HT1080 (cell line): ENCODE measurements at places on chromosomes 11 and 22. TPM values are rescaled to one million over a fixed set of nuclear protein-coding genes. Genes with fewer than 3 reads are reported as not detected.

Gene RFPL3
- total RNA-seq, result not detected in 2 replicates

GRCh38 chr11:16611401-16611921, 127.0 kb upstream of the C11orf58 start:
- DNase-seq, result no peak

DNA sequence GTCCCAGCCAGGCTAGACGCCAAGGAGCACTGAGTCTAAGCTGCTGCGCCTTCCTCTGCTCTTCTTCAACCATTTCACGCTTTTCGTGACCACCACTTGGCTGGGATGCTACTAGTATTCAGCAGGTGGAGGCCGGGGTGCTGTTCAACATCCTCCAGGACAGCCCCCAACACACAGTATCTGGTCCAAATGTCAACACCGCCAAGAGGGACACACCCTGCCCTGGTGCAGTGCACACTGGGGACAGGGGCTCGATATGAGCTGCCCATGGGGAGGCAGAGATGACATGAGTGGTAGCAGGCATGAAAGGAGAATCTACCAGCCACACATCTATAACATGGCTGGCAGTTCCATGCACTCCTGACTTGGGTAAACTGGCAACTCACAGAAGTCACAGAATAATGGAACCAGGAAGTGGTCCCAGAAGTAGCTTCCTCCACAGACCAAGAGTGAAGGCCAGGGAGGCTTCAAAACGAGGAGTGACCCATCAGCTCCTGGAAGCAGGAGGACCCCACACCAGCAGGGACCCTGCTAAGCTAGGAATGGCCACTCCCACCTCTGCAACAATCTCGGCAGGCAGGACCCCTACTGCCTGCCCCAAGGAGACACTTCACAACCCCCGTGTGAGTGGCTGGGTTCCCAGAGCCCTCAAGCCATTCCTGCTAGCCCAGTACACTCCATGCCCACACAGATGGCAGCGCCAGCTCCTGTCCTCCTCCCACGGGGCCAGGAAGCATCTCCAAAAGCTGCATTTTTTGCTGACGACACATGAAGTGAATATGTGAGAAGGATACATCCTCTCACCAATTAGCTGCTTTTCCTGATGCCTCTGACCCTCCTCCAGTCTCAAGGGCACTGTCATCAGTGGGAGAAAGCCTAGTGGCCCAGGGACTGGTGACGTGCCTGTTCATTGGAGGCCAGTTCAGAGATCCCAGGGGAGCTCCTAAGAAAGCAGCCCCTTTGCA, 78.8 kb downstream of the DGCR2 start:
- no peak for DNase-seq

GRCh38 chr11:35151683-35152280, 12.8 kb downstream of the CD44 start:
- DNase-seq, result no peak

Gene GATD1
- total RNA-seq, result 19.6 and 27.6 TPM in 2 replicates

DNA sequence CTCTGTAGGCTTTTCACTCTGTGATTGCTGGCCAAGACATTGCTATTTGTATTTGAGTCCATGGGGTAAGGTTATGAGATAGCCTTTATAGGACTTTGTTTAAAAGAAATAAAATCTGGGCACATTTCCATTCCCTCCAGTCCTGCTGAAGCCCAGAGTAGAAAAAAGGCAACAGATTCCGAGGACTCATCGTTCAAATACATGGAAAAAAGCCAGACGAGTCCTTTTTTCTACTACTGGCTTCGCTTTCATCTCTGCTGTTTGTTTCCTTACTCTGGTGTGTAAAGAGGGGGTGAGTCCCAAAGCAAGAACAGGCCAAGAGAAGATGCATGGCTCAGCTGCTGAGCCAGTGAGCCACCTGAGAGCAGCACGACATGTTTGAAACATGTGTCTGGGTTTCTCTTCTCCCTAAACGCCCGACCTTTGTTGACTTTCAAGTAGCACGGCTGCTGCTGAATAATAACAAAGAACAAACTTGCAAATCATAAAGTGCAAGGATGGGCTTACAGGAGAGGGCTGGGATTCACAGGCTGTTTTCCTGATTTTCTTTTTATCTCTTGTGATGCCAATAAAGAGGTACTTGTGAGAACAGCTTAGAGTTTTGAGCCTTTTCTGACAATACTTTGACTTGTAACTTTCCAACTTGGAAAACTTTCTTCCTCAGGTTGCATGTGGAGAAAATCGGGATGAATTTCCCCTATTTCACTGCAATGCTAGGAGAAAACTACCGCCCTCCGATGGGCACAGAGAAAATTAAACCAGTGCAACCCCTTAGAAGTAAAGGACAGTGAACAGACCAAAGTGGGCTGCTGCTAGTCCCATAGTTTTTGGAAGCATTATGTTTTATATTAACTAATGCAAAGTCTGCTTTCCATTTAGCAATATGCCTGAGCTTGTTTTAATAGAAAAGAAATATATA, 195.2 kb upstream of the RAG2 start:
- DNase-seq, result no peak

- no peak for DNase-seq
These were observed 87.7 kb downstream of the GRAMD1B start for GRCh38 chr11:123517559-123518364.

GRCh38 chr11:68977781-68978625, 2.8 kb downstream of the MRGPRD start:
- no peak for DNase-seq

DNA sequence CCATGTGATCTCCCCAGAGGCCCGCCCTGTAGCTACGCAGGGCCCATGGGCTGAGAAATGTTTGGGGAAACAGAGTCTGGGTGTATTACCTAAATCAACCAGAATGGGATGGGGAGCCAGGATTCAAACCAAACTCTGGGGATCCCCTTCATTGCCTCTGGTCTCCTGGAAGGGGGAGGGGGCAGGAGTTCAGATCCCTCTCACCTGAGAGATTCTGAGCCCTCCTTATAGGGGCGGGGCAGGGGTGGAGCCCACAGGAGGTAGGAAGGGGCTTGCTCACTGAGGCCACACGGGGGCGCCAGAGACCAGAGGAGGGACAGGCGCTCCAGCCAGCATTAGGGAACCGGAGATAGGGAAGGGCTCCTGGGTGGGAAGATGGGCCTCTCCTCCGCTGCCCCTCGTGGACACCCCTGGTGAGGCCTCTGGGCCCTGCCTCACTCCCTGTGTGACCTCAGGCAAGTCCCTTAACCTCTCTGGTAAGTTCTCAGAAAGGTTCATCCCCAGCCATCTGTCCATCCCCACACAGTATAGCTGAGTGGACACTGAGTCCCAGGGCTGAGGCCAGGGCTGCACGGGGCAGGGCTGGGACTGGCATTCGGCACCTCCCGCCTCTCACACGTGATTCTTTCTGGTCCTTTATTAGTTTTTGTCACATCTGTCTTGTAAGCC, 2.7 kb upstream of the CDC42BPG start:
- DNase-seq, result peak; percentile 85

Gene CLDN5
- not detected in 2 replicates for total RNA-seq

DNA sequence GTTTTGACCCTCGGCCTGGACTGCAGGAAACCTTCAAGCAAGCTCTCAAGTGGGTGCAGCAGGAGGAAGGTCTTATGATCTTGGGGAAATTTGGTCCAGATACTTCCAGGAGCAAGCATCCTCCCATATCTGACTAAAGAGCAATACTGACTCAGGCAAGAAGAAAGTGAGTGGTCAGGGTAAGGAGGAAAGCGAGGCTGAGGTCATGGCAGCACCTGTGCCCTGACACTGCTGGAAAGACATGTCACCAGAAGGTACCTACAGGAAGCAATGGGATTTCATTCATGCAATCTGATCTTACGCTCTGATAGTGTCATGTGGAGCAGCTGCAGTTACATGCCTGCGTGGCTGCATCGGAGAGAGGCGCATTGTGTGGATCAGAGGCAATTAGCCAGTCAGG, 6.5 kb upstream of the TOP3B start:
- no peak for DNase-seq
